Activated CD8-positive, alpha-beta memory T cell treated with anti-CD3 and anti-CD28 coated beads, Interleukin-2, amount 50 U/mL, for 4 hours (primary cell): ENCODE measurements at places on chromosomes 12 and 14.

DNA sequence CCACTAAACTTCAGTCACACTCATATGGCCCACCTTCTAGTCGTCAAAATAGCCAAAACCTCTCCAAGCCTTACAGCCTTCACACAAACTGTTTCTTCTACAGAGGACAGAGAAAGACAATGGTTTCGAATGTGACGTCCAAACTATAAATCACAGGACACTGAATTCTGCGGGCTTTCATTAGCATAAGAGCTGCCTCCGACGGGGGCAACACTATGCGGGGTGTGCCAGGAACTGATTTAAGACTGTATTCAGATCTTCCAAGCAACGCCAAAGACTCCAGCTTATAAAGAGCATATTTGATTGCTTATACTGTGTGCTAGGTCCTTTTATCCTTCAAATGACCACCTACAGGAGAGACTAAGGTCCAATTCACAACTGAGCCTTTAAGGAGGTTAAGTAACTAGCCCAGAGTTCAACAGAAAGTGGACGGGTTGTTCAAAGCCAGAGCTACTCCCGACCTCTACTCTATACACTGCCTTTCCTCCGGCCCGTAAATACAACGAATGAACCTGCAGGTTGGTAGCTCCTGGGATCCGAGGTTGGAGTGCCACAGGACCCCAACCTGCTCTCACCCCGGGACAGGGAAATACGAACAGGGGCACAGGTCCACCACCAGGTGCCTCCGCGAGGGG is 575 bp downstream of the L2HGDH start:
- no peak for DNase-seq

DNA sequence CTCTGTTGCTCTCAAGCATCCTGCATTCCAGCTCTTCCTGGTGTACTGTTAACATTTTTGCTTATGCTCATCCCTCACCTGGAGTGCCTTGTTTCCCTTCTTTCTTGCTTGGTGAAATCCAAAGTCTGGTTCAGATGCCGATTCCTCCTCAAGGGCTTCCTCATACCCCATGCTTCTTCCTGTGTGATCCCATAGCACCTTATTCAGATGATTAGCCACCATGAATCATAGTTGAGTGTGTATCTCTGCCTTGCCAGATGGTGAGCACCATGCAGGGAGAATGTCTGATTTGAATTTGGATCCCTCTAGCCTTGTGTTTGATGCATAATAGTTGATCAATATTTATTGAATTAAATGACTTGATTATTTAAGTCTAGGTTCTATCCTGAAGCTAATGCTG is 39.4 kb upstream of the ANO4 start:
- no peak for DNase-seq

- no peak for DNase-seq
Observed at GRCh38 chr12:41908206-41908605, 236.5 kb downstream of the GXYLT1 start.

DNA sequence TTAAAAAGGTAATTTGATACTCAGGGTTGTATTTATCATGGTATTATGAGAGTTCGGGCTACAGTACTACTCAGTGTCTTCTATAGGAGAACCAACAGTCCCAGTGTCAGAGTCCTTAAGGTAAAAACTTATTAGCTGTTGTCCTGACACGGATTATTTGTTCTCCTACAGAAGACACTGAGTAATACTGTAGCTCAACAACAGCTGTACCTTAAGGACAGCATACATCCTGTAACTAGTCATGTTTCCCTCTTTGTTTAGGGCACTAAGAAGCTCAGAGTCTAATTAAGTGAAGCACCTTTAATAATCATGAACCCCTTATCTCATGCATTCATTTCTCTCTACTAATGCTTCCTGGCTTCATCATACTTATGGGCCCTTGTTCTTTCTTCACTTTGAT is 33.9 kb downstream of the ARF6 start:
- no peak for DNase-seq

DNA sequence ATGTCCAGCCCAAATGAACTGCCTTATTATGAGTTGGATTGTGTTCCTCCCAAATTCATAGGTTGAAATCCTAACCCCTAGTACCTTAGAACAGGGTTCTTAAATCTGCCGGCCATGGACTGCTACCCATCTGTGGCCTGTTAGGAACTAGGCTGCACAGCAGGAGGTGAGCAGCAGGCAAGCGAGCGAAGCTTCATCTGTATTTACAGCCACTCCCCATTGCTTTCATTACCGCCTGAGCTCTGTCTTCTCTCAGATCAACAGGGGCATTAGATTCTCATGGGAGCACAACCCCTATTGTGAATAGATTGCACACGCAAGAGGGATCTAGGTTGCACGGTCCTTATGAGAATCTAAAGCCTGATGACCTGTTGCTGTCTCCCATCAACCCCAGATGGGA is 9.8 kb upstream of the EML5 start:
- DNase-seq: no peak

- DNase-seq: no peak
Observed at GRCh38 chr12:3727877-3728632, 24.9 kb downstream of the CRACR2A start.

GRCh38 chr14:56213306-56213705 is 95.1 kb downstream of the PELI2 start:
- no peak for DNase-seq

- DNase-seq: no peak
Observed at GRCh38 chr14:25118671-25119070, 68.7 kb upstream of the STXBP6 start.

GRCh38 chr12:113537046-113537750 is 65.5 kb upstream of the LHX5 start:
- no peak for DNase-seq

DNA sequence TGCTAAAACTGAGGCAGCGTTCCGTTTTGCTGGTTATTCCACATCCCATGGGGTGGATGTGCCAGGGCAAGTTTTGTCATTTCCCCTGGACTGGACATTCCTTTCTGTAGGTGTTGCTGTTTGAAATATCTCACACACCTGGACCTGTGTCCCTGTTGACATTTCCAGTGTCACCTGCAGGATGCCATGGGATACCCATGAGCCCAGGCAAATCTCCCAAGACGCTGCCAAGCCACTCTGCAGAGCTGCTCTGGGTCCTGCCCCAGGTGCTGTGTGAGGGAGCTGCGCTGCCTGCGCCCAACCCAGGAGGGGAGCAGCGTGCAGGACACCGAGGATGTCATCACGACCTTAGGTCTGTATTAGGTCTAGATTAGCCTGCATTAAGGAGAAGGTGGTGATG is 5.2 kb upstream of the PACS2 start:
- DNase-seq: no peak

GRCh38 chr12:59149995-59150642 is 229.8 kb upstream of the LRIG3 start:
- no peak for DNase-seq

- no peak for DNase-seq
Observed at GRCh38 chr12:121812320-121812871, 8.6 kb downstream of the SETD1B start.

- no peak for DNase-seq
Observed at GRCh38 chr12:71636704-71637115, 26.9 kb downstream of the ZFC3H1 start.

DNA sequence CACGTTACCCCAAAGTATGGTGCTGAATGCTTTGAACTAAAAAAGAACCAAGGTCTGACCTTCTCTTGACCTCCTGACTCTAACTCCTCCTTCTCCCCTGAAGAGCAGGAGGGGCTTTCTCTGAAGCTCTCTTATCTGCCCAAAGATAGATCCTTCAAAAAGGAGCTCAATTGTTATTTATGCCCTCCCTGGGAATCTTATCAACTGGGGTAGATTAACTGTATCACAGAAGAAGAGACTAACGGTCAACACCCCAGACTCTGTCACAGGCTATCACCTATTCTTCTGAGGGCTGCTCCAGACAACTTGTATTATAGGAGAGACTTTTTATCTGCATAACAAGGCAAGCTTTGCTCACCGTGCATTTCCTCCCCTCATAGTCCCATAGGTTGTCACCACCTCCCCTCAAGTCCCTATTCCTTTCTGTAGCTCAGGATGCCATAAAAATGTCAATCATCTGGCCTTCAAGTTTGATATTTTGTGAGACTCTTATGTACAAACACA is 86.6 kb downstream of the PAPLN start:
- DNase-seq: no peak
